ENCODE measurements at places on chromosomes 12 and 14.
A peak's percentile ranks its signal among the peaks of the same experiment; 100 is the strongest.

GRCh38 chr12:49604856-49605255, 583 bp downstream of the FAM186B start:
- DNase-seq = no peak

DNA sequence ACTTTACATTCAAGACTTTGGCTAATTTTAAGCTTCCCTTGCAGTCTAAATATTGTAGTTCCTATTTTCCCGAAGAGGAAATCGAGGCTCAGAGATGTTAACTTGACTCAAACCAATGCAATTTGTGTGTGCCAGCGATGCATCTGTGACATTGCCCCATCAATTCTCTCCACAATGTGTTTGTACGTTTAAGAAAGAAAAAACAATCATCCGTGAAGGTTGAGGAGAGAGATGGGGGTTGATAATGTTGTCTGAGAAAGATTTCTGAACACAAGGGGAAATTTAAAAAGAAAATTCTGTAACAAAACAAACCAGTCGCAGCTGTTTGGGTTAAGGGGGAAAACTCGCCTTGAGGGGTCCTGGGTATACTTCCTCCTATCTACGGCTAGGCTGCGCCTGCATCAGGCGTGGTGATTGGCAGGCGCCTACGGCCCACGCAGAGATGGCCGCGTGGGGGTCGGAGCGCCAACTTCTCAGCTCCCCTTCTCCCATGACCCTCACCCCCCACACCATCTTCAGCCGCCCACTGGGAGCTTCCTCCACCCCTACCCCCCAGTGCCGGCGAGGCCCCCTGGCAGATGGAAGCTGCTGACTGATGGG, 12.3 kb downstream of the SIX1 start:
- no peak for DNase-seq

GRCh38 chr14:91307652-91308051, 63.1 kb upstream of the GPR68 start:
- DNase-seq = no peak

DNA sequence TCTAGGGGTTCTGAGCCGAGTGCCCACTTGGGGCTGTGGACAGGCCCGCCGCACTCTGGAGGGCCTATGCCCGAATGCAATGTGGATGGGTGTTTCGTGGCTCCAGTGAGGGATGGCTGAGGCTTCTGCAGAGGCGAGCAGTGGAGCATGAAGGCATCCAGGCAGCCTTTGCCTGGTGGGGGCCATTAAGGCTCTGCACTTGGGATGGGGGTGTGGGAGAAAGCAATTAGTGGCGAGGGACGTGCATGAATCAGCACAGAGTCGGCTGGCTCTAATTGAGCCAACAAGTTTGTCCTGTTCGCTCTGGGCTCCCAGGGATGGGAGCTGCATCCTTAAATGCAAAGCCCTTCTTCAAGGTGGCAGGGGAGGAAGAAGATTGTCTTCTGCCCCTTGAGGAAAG, 346.9 kb upstream of the FKBP4 start:
- no peak for DNase-seq

GRCh38 chr12:69171881-69172280, 67.5 kb upstream of the CPSF6 start:
- DNase-seq = no peak

GRCh38 chr12:109902891-109903418, 2.9 kb downstream of the TCHP start:
- no peak for DNase-seq

- DNase-seq = no peak
Measured at GRCh38 chr12:87086118-87086891, 830.1 kb upstream of the MGAT4C start.

- peak; percentile 56 for DNase-seq
Measured at GRCh38 chr12:123983822-123984485, 10.9 kb downstream of the ZNF664 start.

- no peak for DNase-seq
Measured at GRCh38 chr14:69096781-69097475, 56.0 kb downstream of the DCAF5 start.

DNA sequence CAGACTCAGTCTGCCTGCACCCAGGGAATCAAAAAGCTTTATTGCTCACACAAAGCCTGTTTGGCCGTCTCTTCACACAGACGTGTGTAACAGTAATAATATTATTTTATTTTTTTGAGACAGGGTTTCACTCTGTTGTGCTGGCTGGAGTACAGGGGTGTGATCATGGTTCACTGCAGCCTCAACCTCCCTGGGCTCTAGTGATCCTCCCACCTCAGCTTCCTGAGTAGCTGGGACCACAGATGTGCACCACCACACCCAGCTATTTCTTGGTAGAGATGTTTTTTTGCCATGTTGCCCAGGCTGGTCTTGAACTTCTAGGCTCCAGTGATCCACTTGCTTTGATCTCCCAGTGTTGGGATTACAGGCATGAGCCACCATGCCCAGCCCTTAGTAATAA, 88.4 kb upstream of the DCD start:
- DNase-seq = no peak
